ENCODE measurements at places on chromosomes 3 and 15. TPM values are rescaled to one million over a fixed set of nuclear protein-coding genes. Genes with fewer than 3 reads are reported as not detected.

AHSG gene
- total RNA-seq: 0.27 TPM

EIF4E3 gene
- total RNA-seq: 15.3 TPM

MRPS25 gene
- total RNA-seq: 45.5 TPM

CCR5 gene
- total RNA-seq: not detected

CD200R1 gene
- 0.64 TPM for total RNA-seq

MYL3 gene
- total RNA-seq: 1.3 TPM

NME9 gene
- total RNA-seq: 6.4 TPM

P2RY13 gene
- 1.7 TPM for total RNA-seq

CACNA2D3 gene
- 5.4 TPM for total RNA-seq

RETNLB gene
- total RNA-seq: not detected

THSD4 gene
- total RNA-seq: 4.6 TPM

CPLX3 gene
- total RNA-seq: 1.00 TPM

KIF23 gene
- total RNA-seq: 14.9 TPM

SPATA12 gene
- not detected for total RNA-seq

TNFSF10 gene
- 2.0 TPM for total RNA-seq

TM4SF18 gene
- 8.3 TPM for total RNA-seq

B3GALNT1 gene
- total RNA-seq: 96.6 TPM

DZIP1L gene
- 28.6 TPM for total RNA-seq

GABRG3 gene
- total RNA-seq: 14.0 TPM

FMN1 gene
- 1.8 TPM for total RNA-seq

LRRC2 gene
- 0.64 TPM for total RNA-seq

LRRC31 gene
- total RNA-seq: not detected

CCK gene
- total RNA-seq: 2.4 TPM

ST3GAL6 gene
- total RNA-seq: 19.8 TPM

FEZF2 gene
- 0.09 TPM for total RNA-seq

MINAR1 gene
- total RNA-seq: 17.7 TPM

TOP2B gene
- 274 TPM for total RNA-seq

FBXO40 gene
- total RNA-seq: not detected

AADACL2 gene
- total RNA-seq: not detected

GREM1 gene
- 0.54 TPM for total RNA-seq

PROK2 gene
- 0.64 TPM for total RNA-seq

SLC24A5 gene
- total RNA-seq: 0.18 TPM

IFT80 gene
- 55.4 TPM for total RNA-seq

C2CD4A gene
- total RNA-seq: 0.73 TPM

ATXN7 gene
- 26.7 TPM for total RNA-seq

ALDH1A3 gene
- total RNA-seq: 46.3 TPM

POLQ gene
- total RNA-seq: 5.5 TPM

TEX9 gene
- 54.4 TPM for total RNA-seq

B3GNT5 gene
- 19.9 TPM for total RNA-seq

SLC51A gene
- not detected for total RNA-seq

KBTBD13 gene
- total RNA-seq: not detected

ZDHHC23 gene
- 10.0 TPM for total RNA-seq
